Bronchial epithelial cell (primary cell): ENCODE measurements at places on chromosomes 4 and X. TPM values are rescaled to one million over a fixed set of nuclear protein-coding genes. Genes with fewer than 3 reads are reported as not detected.

The TBCK gene
- total RNA-seq: 16.3 and 26.1 TPM in 2 replicates

The AMBN gene
- total RNA-seq: not detected in 2 replicates

DNA sequence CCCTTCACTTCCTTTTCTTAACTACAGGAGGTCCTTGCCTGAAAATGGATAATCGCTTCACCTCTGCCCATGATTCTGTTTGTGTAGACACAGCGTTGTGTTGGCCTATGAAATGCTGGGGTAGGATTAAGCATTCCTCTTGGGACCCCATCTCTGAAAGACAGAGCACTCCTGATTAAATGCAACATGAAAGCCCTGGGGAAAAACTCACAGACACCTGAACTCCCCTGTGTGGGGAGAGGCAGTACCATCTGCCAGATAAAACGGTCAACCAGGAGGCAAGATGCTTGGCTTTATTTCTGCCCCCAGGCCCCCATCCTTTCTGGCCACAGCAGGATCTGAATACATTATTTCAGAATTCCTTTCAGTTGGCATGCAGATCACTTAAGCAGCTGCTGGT lies 1.9 kb downstream of the LGI2 start:
- DNase-seq: no peak

GRCh38 chrX:637660-638481 lies 7.3 kb downstream of the SHOX start:
- DNase-seq: no peak

GRCh38 chr4:145186729-145187128 lies 6.3 kb upstream of the OTUD4 start:
- DNase-seq: no peak

- peak; percentile 50 for DNase-seq
These were observed at the start of gene USP9X for GRCh38 chrX:41084893-41085511. Gene USP9X, plus strand, starts transcription at chrX:41085445. Its CDS starts 38,184 bp downstream, at chrX:41123629.

- no peak for DNase-seq
These were observed 38.4 kb downstream of the PSAPL1 start for GRCh38 chr4:7396186-7396910.

GRCh38 chrX:40120838-40121580 lies 23.3 kb upstream of the BCOR start:
- DNase-seq: peak; percentile 66

GRCh38 chr4:145716661-145717200 lies 36.8 kb downstream of the C4orf51 start:
- DNase-seq: peak; percentile 73

The GABRG1 gene
- total RNA-seq: not detected in 2 replicates

GRCh38 chrX:115639334-115639880 lies 78.4 kb downstream of the PLS3 start:
- DNase-seq: no peak

DNA sequence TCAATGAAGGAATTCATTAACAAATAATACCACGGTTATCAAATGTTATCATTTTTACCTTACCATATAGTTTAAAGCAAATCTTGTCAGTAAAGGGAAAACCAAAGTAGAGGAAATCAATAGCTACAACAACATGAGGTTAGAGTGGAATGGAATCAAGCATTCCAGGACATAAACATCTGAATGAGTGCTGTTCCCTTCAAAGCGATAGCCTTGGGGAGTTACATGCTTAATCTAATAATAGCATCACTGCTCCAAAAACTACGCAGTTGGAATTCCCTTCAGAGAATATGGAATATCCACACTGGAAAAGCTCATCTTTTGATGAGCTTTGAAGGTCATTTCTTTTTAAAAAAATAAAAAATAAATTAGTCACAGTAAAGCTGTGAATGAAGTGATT lies 31.2 kb downstream of the PDE5A start:
- DNase-seq: no peak

The RHOXF2 gene
- not detected in 2 replicates for total RNA-seq

DNA sequence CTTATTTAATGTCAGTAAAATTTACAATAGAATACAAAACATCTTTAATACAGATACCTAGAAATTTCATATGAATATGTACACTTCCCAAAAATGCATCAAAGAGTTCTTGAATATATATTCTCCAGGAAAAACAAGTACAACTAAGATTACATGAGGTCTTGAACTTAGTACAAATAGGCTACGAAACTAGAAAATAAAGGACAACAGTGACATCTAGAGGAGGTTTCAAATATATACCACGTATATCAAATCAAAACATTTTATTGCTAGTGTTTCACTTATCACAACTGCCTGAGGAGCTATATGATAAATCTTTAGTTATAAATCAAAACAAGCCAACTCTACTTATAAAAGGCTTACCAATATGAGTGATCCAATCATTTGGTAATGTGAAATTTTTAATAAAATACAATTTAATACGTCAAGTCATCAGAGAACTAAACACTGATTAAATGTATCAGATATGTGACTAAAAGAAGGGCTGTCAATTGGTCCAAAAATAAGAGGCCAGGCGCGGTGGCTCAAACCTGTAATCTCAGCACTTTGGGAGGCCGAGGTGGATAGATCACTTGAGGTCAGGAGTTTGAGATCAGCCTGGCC lies 36.6 kb downstream of the ANAPC10 start:
- DNase-seq: peak; percentile 58

- DNase-seq: no peak
These were observed 329.4 kb upstream of the AGA start for GRCh38 chr4:177771645-177772044.

DNA sequence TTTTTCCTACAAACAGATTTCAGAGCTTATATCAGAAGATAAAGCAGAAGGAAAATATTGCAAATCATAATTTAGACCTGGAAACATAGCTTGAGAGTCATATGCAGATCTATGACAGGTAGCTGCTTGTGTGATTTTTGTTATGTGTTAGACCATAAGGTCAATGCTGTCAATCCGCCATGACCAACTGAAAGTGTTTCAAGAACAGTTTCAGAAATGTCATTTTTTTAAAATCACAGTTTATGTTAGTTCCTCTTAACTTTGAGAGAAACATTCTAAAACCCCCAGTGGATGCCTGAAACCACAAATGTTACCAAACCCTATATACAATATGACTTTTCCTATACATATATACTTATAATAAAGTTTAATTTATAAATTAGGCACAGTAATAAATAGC lies 391.3 kb upstream of the FAM241A start:
- no peak for DNase-seq

The PFKFB1 gene
- total RNA-seq: 0.13 and 0.26 TPM in 2 replicates

The ABCG2 gene
- total RNA-seq: under 0.01 and 0.38 TPM in 2 replicates

The ESX1 gene
- not detected in 2 replicates for total RNA-seq

The SH2D1A gene
- total RNA-seq: not detected in 2 replicates

GRCh38 chrX:102129473-102129872 lies 4.0 kb downstream of the TCEAL2 start:
- peak; percentile 20 for DNase-seq

- DNase-seq: no peak
These were observed 36.7 kb downstream of the ARX start for GRCh38 chrX:24979081-24979480.

DNA sequence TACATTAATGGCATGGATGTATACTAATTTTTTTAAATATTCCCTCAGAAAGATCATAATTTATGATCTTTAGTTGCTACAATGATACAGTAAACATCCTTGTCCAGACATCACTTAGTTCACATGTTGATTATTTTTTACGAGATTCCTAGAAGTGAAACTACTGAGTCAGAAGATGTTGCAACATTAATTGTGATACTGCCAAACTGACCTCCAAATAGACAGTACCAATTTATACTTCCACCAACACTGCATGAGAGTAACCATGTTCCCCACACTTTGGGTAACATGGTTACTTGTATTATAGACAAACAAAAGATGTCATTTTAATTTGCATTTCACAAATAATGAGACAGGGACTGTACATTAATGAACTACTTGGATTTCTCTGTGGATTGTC lies 19.6 kb downstream of the RCHY1 start:
- peak; percentile 81 for DNase-seq

The ZBED1 gene
- 11.6 and 18.1 TPM in 2 replicates for total RNA-seq

DNA sequence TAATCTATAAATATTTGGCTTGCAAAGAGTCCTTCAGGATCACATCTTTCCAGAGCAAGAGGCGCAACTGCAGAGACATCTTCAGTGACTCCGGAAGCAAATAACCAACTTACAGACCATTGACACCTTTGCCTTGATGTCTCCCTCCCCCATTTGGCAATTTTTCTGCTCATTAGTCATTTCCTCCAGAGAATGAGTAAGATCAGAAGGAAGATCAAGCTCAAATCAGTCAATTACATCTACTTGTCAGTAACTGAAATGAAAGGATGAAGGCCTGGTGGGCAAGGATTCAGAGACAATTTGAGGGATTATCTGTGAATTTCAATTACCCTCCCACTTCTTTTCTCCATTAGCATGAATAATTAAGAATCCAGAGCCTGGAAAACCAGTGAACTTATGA lies 665.6 kb upstream of the CPEB2 start:
- DNase-seq: peak; percentile 71

The MAGEB1 gene
- total RNA-seq: not detected in 2 replicates

- DNase-seq: no peak
These were observed 26.4 kb downstream of the ATG4A start for GRCh38 chrX:108117988-108118387.

GRCh38 chrX:121308276-121308805 lies 260.9 kb downstream of the GLUD2 start:
- DNase-seq: peak; percentile 44

The CSAG2 gene
- total RNA-seq: not detected in 2 replicates

DNA sequence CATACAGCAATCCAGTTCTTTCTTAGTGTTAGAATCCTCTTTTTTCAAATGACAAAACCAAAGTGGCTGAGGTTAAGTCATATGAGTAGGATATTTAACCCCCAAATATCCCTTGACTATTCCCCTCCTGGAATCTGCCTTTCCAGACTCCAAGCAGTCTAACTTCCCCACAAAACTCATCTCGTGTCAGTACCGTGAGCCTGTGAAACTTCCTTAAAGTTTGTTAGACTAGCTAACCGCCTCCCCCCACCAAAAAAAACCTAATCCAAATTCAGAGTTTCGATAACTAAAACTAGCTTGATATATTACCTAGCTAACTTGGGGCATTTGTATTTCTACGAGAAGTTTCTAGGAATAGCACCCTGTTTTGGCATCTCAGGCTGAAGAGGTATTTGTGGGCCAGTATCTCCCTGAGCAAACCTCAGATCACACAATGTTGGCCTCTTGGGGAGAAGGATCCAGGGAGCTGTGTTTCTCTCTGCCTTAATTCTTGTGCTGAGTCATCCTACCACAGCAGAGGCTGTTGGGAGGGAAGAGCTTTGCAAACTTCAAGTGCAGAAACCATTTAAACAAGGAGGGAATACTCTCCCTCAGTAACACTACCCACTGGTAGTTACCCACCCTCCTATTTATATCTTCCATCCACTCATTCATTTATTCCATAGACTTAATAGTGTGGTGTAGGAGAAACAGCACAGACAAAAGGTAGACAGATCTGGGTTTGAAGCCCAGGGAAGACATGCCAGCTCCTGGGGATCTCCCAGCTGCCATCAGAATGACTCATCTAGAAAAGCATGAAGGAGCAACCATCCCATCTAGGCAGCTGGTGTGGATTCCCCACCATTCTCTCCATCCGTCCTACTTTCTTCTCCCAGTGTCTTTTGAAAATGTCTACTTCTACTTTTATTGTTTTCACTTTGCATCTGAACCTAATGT lies 39.3 kb upstream of the TXK start:
- peak; percentile 75 for DNase-seq

The CCNA2 gene
- total RNA-seq: 0.79 and 1.4 TPM in 2 replicates

DNA sequence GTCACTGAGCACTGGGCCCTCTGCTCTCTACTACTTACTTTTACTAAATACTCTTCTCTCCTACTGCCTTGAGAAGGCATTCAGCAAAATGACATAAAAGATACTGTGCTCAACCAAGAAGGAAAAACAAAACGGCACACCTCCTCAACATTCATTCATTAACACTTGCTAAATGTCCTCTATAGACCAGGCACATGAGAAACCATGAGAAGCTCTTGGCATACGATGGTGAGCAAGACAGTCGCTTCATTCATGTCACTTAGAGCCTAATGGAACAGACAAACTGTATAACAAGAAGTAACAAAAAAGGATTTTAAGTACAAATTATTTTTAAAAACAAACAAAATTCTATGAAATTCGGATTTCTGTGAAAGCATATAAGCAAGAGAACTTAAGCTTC lies 38.7 kb downstream of the COL25A1 start:
- no peak for DNase-seq

DNA sequence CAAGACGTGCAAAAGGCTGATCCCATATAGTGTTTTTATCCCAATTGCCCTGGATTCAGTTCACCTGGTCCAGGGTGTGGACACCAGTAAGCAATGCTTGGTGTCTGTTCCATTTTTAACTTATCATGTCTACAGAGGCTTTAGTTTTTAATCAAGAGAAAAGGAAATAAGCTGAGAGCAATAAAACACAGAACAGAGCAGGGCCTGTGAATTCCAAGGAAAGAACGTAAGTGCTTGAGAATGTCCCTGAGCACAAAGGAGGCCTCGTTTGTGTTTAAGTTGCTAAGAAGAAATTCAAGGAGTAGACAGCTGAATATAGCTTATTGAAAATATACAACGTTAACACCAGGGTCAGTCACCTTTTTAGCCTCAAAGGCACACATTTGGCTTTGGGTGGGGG lies 191.3 kb downstream of the GPC3 start:
- DNase-seq: no peak

- peak; percentile 85 for DNase-seq
These were observed 41.6 kb upstream of the ACSL4 start for GRCh38 chrX:109774706-109775105.

GRCh38 chrX:26851981-26852380 lies 611.2 kb downstream of the PPP4R3C start:
- peak; percentile 2 for DNase-seq

- no peak for DNase-seq
These were observed 54.8 kb upstream of the SRD5A3 start for GRCh38 chr4:55291227-55291640.

DNA sequence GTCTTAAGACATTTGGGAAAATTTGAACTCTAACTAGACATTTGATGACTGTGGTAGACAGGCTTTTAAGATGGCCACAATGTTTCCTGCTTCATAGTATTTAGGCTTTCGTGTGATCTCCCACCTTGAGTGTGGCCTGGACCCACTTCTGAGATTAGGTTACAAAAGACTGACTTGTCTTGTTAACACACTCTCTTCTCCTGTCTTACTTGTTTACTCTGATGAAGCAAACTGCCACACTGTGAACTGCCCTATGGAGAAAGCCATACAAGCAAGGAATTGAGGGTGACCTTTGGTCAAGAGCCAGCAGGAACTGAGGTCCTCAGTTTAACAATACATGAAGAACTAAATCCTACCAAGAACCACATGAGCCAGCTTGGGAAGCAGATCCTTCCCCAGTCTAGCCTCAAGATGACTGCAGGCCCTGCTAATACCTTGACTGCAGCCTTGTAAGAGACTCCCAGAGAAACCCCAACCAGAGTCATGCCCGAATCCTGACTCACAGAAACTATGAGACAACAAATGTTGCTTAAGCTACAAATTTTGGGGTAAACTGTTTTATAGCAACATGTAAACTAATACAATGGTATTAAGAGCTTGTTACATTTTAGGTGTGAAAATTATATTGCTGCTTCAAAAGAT lies 20.3 kb downstream of the UBA6 start:
- DNase-seq: peak; percentile 85

The FAM9B gene
- not detected in 2 replicates for total RNA-seq
